ENCODE measurements at places on chromosomes 7 and 10. TPM values are rescaled to one million over a fixed set of nuclear protein-coding genes. Genes with fewer than 3 reads are reported as not detected.

DNA sequence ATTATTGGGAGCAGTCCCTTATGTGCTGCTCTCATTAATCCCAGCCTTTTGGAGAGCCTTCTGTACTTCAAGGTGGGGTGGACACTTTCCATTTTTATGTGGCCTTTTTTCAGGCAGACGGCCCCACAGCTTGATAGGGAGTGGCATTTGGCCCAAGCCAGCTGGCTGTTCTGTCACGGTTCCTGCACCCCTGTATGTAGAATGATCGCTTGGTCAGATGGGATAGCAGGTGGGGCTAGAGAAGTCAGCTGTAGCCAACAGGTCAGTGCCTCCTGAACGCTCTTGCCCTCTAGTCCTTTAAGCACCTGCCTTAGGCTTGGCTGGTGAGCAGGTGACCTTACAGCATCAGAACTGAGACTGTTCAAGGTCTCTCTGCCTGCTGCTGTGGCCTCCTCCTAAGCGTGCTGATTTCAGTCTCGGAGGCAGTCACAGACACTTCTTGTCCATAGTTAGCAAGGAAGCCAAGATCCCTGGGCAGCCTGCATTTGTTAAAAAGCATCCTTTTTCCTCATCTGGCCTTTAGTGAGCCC is 95.3 kb downstream of the LRRC4 start:
- H3K27me3 ChIP-seq, result no peaks in the 10 kb centered on the region
- H3K36me3 ChIP-seq, result no peaks in the 10 kb centered on the region
- H3K4me1 ChIP-seq, result no peaks in the 10 kb centered on the region
- no peak overlapping the region for H3K27ac ChIP-seq

DNA sequence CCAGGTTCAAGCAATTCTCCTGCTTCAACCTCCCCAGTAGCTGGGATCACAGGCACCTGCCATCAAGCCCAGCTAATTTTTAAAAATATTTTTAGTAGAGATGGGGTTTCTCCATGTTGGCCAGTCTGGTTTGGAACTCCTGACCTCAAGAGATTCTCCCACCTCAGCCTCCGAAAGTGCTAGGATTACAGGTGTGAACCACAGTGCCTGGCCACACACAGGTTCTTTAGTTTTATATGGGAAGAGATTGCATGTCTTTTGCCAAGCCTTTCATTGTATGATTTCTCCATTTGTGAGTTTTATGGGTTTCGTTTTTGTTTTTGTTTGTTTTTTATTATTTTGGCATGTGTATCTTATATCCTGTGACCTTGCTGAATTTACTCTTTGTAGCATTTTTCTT is 40.9 kb downstream of the C1GALT1 start:
- no peaks in the 10 kb centered on the region for H3K4me1 ChIP-seq
- no peaks in the 10 kb centered on the region for H3K36me3 ChIP-seq
- DNase-seq, result no peak
- no peaks in the 10 kb centered on the region for H3K27me3 ChIP-seq
- no peak overlapping the region for H3K27ac ChIP-seq

GRCh38 chr7:44796034-44796503 is 412 bp upstream of the PPIA start:
- H3K27me3 ChIP-seq, result no peaks in the 10 kb centered on the region
- peak overlapping the region; percentile 99 for H3K27ac ChIP-seq
- DNase-seq, result no peak
- no peaks in the 10 kb centered on the region for H3K36me3 ChIP-seq
- H3K4me1 ChIP-seq, result no peaks in the 10 kb centered on the region

GRCh38 chr10:70958396-70958795 is 70.0 kb upstream of the PCBD1 start:
- no peak for DNase-seq
- H3K36me3 ChIP-seq, result no peaks in the 10 kb centered on the region
- no peaks in the 10 kb centered on the region for H3K4me1 ChIP-seq
- no peak overlapping the region for H3K27ac ChIP-seq

DNA sequence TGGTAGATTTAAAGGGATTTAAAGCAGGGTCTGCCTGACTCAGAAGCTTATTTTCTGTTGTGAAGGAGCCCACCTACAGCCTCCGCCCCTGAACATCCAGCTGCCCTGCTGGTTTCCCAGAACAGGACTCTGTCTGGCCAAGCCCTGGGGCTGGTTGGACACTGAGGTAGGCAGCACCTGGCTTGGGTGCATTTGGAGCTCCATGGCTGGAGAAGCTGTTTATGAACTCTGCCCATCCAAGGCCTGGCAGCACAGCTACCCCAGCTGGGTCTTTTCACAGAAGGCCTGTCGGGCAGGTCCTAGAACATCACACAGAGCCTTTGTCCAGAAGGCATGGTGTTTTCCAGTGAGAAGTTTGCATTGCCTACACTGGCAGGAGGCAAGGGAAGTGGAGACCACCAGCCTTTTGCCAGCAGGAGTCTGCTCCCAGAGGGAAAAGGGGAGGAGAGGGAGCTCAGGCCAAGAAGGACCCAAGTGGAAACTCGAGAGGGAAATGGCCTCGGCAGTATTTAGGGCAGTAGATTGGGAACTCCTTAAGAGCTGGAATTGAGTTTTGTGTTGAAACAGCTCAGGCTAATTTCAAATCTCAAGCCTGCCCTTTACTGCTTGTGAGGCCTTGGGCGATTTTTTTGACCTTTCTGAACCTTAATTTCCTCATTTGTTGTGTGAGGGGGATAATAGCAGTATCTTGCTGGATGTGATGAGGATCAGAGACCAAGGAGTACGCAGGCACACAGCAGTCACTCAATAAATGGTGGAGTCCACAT is 12.3 kb upstream of the PDCD4 start:
- no peaks in the 10 kb centered on the region for H3K4me1 ChIP-seq
- no peaks in the 10 kb centered on the region for H3K36me3 ChIP-seq
- no peaks in the 10 kb centered on the region for H3K27me3 ChIP-seq
- DNase-seq, result no peak

DNA sequence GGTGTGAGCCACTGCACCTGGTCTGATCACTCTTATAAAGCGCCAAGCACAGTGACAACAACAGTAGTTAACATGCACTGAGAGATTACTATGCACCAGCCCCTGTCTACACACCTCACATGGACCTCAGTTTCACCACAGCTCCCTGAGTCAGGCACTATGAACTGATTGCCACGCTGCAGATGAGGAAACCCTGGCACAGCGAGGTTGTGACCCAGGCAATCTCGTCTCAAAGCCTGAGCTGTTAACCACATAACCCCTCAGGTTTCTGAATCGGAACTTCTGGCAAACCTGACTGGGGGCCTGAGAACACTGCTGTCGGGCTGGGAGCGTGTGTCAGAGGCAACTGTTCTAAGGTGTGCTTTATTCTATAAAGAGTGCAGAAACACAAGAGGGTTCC is 150.8 kb downstream of the RNF216 start:
- no peak overlapping the region for H3K27ac ChIP-seq
- H3K27me3 ChIP-seq, result no peaks in the 10 kb centered on the region
- H3K4me1 ChIP-seq, result peaks cover 20% of the 10 kb centered on the region
- no peak for DNase-seq

- H3K27me3 ChIP-seq, result no peaks in the 10 kb centered on the region
- no peak overlapping the region for H3K4me3 ChIP-seq
Measured at GRCh38 chr10:74021248-74022055, 23.5 kb downstream of the VCL start.

DNA sequence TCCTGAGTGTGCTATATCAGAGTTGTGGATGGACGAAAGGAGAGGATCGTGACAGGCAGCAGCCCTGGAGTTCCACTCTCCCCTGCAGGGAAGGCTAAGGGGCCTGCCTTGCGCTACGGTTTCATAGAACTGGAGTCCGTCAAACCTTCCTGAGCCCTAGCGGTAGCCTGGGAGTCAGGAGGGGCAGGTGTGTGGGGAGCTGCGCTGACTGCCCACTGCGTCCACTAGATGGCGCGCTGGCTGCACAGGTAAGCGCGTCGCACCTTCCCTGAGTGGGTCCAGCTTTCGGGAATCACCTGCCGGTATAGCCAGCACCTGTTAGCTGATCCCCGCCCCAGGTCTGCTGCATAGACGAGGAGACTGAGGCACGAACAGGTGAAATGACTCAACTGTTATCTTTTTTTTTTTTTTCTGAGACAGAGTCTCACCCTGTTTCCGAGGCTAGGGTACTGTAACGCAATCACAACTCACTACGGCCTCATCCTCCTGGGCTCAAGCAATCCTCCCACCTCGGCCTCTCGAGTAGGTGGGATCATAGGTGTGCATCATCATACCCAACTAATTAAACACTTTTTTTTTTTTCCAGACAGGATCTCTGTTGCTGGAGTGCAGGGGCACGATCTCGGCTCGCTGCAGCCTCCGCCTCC is 20.2 kb upstream of the BAIAP2L1 start:
- H3K4me1 ChIP-seq, result no peaks in the 10 kb centered on the region
- no peaks in the 10 kb centered on the region for H3K36me3 ChIP-seq
- H3K27me3 ChIP-seq, result no peaks in the 10 kb centered on the region
- no peak overlapping the region for H3K27ac ChIP-seq

DNA sequence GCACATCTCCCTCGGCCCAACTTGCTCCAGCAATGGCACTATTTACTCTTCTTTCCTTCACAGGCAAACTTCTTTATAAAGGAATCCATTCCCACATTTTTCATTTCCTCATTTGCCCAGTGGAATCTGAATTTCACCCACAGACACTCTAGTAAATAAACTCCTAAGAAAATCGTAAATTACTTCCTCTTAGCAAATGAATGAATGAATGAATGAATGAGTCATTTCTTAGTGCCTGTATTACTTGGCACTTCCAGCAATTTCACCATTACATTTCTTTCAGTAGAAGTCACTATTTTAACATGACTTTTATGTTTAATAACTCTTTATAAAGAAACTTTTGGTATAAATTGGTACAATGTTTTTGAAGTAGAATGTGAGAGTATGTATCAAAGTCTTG is 55.7 kb downstream of the DDC start:
- no peaks in the 10 kb centered on the region for H3K36me3 ChIP-seq
- no peaks in the 10 kb centered on the region for H3K4me1 ChIP-seq
- no peak for DNase-seq

- H3K4me3 ChIP-seq, result no peak overlapping the region
- H3K36me3 ChIP-seq, result no peaks in the 10 kb centered on the region
- no peak for DNase-seq
- H3K27ac ChIP-seq, result no peak overlapping the region
Measured at GRCh38 chr10:58291538-58292174, 22.7 kb downstream of the CISD1 start.

- no peaks in the 10 kb centered on the region for H3K4me1 ChIP-seq
- H3K36me3 ChIP-seq, result no peaks in the 10 kb centered on the region
- H3K4me3 ChIP-seq, result no peak overlapping the region
- DNase-seq, result no peak
Measured at GRCh38 chr10:97508342-97508741, 9.6 kb downstream of the UBTD1 start.

DNA sequence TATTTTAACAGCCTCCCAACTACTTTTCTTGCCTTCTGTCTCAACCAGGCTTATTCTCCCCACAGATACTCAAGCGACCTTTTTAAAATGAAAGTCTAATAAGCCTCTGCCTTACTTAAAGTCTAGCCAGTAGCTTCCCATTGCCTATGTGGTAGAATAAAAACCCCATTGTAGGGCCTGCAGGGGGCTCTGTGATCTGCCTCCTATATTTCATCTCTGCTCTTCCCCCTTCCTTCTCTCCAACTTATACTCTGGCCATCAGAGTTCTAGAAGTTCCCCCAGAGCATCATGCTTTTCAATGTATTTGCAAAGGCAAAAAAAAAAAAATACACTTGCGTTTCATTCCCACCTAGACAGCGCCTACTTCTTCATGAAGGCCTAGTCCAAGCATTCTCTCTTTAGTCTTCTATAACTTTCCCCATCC is 167.7 kb upstream of the ADO start:
- peak overlapping the region; percentile 59 for H3K27ac ChIP-seq
- H3K4me1 ChIP-seq, result no peaks in the 10 kb centered on the region
- no peak for DNase-seq
- no peak overlapping the region for H3K4me3 ChIP-seq
- no peaks in the 10 kb centered on the region for H3K27me3 ChIP-seq
- H3K36me3 ChIP-seq, result no peaks in the 10 kb centered on the region

GRCh38 chr10:29859521-29860130 is 199.8 kb downstream of the JCAD start:
- no peaks in the 10 kb centered on the region for H3K36me3 ChIP-seq
- H3K4me3 ChIP-seq, result no peak overlapping the region
- H3K4me1 ChIP-seq, result peaks cover 4% of the 10 kb centered on the region
- DNase-seq, result no peak
- H3K27me3 ChIP-seq, result no peaks in the 10 kb centered on the region

GRCh38 chr7:14260011-14260410 is 270.5 kb upstream of the ETV1 start:
- H3K36me3 ChIP-seq, result no peaks in the 10 kb centered on the region
- no peak for DNase-seq
- H3K4me1 ChIP-seq, result no peaks in the 10 kb centered on the region
- H3K4me3 ChIP-seq, result no peak overlapping the region

GRCh38 chr10:28962768-28963167 is 285.4 kb downstream of the BAMBI start:
- DNase-seq, result no peak
- no peak overlapping the region for H3K4me3 ChIP-seq
- H3K36me3 ChIP-seq, result no peaks in the 10 kb centered on the region
- no peaks in the 10 kb centered on the region for H3K4me1 ChIP-seq

DNA sequence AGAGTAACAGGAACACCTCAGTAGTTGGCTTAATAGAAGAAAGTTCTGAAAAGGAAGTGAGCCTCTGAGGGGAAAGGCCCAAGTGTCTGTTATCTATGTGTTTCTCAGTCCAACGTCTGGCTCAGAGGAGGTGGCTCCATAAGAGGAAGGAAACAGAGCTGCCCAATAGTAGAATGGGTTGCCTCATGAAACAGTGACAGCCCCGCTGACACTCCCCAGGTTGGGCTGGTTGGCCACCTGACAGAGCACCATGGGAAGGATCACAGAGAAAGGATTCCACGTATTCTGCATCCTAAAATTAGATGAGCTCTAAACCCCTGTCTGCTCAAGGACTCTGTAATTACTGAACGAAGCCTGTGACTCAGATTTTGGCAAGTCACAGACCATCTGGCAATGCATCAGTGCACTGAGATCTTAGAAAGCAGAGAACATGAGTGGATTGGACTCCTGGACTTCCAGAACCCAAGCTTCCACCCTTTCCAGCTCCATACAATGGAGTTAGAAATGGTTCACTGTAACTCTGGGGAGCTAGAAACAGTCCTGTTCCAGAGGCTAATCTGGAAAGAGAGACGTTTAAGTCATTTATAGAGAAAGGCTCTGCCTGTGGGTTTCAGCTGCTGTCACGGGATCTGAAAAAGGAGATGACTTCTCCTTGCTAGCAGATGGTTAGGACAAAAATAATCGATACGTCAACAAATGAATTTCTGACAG is 2.9 kb downstream of the PKD2L1 start:
- no peaks in the 10 kb centered on the region for H3K27me3 ChIP-seq
- DNase-seq, result no peak
- H3K4me1 ChIP-seq, result no peaks in the 10 kb centered on the region
- no peak overlapping the region for H3K27ac ChIP-seq

GRCh38 chr7:15954671-15955354 is 268.3 kb upstream of the MEOX2 start:
- H3K4me1 ChIP-seq, result no peaks in the 10 kb centered on the region
- H3K4me3 ChIP-seq, result no peak overlapping the region
- H3K27ac ChIP-seq, result no peak overlapping the region

IKZF1 gene
- 7.0 TPM for total RNA-seq

LOXL4 gene
- total RNA-seq, result 16.9 TPM

OR13A1 gene
- not detected for total RNA-seq

ANKRD7 gene
- not detected for total RNA-seq

AGAP9 gene
- total RNA-seq, result 1.0 TPM

GDF2 gene
- total RNA-seq, result not detected
